ENCODE measurements at places on chromosomes 3 and 15.

DNA sequence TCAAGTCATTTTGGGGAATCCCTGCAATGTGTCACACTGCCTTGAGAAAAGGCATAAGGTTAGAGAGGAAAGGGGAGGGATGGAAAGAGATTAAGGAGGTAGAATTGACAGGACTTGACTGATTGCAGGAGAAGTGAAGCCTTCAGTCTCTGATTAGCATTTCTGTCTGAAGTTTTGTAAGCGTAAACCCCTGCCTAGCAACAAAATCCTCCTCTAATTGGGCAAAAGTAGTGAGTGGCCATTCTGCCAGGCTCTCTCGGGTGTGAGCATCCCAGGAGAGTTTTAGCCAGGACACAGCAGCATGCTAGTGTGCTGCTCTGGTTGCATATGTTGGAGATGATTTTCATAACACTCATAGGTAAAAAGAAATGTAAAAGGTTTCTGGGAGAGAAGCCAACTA lies 117.0 kb upstream of the MRPL3 start:
- DNase-seq, result no peak

DNA sequence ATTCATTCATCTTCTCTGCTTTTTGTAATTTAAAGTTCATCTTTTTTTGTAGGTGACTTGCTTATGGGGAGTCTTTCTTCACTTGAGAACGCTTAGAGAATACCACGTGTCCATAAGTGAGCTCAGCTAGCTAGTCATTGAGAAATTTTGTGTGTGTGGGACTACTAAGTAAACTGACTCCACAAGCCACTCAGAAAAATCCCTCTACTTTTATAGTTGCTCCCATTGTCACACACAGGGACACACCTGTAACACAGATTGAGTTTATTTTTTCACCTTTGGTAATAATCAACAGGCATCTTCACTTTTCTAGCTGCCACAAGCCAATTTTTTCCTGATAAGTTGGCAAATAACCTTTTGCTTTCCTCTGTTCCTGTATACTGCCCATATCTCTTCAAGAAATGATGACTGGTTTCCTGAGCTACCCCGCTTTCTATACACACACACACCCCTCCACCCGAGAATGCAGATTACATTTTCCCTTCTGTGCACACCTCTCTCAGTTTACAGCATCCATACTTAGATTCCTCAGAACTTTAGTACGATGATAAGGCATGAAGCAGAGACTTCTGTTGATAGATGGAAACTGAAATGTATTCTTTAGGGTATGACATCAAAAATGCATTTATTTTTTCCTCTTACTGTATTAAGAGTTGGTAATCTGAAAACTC lies 4.6 kb downstream of the TSC22D2 start:
- DNase-seq, result peak; percentile 26

GRCh38 chr15:73899197-73900094 lies 26.1 kb downstream of the TBC1D21 start:
- DNase-seq, result no peak

- DNase-seq, result no peak
These were observed 179.1 kb downstream of the RSL24D1 start for GRCh38 chr15:55017635-55018034.

DNA sequence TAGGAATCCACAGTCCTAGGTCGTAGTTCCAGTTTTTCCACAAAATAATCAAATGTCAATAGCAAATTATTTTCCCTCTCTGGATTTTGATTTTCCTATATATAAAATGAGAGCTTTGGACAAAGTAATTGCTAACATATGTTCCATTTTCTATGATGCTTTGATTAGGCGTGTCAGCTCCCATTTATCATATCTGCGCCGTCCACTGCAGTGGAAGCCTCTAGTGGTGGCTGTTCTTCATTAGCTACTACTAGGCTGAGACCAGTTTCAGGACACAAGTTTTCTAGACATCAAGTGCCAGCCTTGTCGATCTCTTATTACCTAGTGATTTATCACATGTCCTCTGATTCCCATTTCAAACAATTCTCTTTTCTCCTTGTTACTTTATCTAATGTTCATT lies 271.5 kb downstream of the TUSC7 start:
- DNase-seq, result no peak

GRCh38 chr15:94297558-94297957 lies 66.2 kb downstream of the MCTP2 start:
- DNase-seq, result no peak

- no peak for DNase-seq
These were observed 3.6 kb downstream of the FOXP1 start for GRCh38 chr3:71579935-71580406.
